ENCODE measurements at places on chromosomes 3 and 15.

DNA sequence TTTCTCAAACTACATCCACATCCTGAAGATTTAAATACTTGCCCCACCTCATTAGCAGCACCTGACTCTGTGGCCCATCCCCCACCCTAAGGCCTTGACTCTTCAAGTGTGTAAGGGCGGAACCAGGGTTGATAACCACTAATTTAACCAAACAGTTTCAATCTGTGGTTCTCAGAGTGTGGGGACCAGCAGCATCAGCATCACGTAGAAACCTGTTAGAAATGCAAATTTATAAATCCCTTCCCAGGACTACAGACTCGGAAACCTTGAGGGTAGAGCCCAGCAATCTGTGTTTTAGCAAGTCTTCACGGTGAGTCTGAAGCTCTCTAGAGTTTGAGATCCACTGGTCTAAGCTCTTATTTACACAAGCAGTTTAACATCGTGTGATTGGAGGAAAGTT, 12.4 kb downstream of the GNB4 start:
- DNase-seq: no peak

DNA sequence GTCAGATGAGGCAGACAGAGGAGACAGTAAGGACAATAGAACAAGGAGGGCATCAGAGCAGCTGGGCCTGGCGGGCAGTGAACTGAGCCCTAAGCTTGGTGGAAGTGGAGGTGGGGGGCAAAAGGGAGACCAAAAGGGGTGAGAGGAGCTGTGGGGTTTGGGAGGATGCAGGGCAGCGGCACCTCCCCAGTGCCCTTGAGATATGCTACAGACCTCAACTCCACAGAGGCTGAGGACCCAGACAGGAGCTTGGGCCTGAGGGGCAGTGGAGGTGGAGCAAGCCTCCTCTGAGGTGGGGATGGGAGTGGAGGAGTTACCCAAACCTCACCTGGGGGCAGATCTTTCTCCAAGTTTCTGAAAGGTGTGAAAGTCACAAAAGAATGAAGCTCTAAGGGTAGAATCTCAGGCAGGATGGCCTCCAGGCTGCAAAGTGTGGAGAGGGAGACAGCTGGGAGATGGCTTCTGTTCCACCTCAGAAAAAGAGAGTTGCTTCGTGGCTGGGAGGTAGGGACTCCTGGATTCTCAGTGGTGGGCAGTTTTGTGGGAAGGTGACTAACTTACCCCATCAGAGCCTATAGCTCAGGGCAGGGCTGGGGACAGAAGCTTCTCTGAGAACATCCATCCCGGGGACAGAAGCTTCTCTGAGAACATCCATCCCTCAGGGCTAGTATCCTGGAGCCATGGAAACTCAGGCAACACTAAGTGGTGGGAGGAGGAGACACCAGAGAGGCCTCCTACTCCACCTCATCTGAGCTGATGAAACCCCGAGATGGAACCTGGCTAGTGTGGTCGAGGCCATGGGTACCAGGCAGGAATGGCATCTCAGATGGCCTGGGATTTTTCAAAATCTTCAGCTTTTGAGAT, 2.3 kb upstream of the CLK3 start:
- DNase-seq: no peak

DNA sequence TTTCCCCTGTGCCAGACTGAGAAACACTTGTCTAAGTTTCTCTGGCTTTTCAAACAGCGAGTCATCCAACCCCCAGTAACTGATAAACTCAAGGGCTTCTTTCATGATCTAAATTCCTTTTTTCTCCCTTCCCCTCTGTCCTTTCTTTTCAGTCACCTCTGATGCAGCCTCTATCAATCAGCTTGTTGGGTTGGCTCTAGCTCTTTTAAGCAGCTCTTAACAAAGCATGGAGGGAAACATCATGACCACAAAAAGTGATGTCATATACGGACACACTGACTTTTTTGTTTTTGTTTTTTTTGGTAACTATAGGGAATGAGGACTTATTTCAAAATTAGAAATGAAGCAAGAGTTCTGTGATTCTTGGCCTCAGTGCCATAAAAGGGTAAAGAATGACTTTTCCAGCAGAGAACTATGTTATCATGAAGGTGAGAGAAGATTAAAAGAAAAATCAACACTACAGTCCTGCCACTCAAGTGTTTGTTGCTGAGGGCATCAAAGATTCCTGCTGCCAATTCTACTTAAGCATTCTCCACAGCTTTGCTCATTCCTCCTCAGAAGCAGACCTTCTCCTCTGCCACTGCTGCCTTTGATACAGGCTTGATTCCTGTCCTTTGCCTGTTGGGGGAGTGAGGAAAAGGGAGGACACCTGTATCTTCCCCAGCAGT, 457.0 kb upstream of the ONECUT1 start:
- DNase-seq: no peak

- no peak for DNase-seq
These were observed 38.5 kb downstream of the SLCO2A1 start for GRCh38 chr3:133991209-133991608.

- DNase-seq: no peak
These were observed 17.0 kb downstream of the CXCR6 start for GRCh38 chr3:45960289-45960688.

DNA sequence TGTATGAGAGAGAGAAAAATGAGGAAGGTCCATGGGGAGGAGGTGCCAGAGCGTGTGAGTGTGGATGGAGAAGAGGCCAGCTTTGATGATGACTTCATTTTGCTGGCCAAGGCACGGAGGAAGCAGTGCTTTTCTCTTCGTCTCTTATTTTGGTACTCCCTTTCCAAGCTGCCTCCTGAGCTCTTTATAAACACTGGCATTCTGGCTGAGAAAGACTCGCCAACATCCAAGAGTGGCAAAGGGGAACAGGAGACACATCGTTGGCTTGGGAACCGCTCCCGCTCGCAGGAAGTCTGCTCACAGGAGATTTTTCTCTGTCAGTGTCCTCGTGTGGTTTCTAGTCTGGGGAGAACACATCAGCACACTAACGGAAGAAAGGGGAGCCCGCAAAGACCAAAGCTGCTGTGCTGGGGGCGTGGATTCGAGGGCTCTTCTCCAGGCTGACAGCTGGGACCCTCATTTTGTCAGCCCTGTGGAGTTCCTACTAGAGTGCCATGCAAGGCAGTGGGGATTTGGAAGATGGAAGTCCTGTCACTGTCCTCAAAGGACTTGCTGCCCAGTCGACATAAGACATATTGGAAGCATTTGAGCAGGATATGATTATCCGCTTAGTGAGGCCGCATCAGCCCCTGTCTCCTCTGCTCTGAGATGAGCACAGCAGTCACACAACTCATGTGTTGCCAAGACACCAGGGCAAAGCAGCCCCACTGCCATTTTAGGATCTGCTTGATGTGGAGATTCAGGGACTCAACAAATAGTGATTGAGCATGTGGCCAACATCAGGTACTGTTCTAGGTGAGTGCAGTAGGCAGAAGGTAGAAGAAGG, 8.0 kb upstream of the SEMA4B start:
- DNase-seq: peak; percentile 69

- no peak for DNase-seq
These were observed 262.1 kb downstream of the CNTN4 start for GRCh38 chr3:2360815-2361214.

DNA sequence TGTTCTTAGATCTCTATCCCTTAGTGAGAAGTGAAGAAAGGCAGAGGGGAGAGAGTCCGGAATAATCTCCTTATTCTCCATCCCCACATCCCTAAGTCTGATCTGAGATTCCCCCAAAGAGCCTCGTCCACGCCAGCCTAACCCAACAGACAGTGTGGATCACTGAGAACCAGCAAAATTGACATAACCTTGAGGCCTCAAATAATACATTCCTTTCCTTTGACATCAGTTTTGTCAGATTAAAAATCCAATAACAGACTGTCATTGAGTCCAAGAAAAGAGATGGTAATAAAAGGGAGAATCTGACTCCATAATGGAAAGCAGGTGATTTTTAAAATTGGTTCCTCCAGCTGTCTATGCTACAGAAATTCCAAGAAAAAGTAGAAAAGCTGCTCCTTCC, 7.7 kb upstream of the SIAH2 start:
- DNase-seq: no peak

DNA sequence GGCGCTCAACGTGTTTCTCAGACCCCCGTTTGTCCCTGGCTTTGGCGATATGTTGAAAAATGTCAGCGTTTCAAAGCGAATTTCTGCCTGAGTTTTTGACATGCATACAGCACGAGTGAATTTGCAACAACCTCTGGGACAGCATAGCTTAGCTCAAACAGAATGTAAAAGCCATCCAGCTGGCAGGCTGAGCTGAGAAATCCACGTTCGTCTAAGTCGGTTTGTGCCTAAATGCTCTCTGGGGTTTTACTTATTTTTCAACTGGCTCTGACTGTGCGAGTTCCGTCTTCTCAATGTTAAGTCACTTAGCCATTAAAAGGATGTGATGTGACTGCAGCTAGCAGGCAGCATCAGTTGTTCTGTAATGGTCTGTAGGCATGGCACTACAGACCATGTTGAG, 243.5 kb upstream of the SLCO3A1 start:
- DNase-seq: no peak

DNA sequence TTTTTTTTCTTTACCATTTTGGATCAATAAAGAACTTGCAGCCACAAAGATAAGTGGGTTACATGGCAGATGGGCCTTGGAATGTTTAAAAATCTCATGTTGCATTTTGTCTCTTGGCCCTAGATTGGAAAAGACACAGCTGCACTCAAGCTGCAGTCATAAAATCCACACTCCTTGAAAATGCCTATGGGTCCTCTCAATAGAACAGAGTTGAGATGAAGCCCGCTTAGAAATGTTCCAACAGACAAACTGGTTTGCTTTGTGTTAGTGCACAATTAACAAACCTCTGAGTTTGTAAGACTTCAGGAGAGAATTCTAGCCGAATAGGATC, 401.2 kb upstream of the CDIN1 start:
- no peak for DNase-seq

- DNase-seq: no peak
These were observed 21.1 kb upstream of the KLHL6 start for GRCh38 chr3:183576487-183577107.

GRCh38 chr3:64728428-64728827, 40.6 kb upstream of the ADAMTS9 start:
- no peak for DNase-seq

DNA sequence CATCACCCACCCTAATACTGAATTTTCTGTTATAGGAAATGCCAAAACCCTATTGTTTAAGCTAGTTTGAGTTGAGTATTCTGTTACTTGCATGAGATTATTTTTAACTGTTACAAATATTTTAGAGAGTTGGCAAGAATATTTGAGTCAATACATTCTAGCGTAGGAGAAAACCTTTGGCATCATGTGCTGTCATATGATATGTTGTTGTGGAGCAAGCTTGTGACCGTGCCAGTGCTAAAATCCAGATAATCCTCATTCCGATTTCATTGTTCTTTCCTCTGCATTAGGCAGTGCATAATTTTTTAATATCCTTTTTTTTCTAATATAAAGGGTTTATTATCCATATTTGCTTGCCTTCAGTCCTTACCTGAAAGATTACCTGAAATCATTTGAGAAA, 168.0 kb upstream of the GMNC start:
- no peak for DNase-seq

DNA sequence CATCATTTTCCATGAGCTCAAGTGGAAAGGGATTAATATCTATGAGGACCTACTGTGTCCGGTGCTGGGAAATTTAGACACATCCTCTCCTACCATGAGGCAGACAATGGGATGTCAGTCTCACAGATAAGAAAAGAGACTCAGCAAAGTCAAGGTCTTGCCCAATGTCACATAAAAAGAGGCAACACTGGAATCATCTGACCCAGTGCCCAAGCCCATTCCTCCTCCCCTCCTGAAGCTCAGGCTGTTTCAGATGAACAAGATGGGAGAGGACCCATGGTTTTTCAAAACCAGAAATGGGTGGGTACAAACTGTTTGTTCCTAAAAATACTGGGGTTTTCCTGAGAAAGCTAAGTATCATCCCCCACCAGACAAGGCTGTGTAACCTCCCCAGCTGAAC, 22.2 kb downstream of the POC1A start:
- DNase-seq: peak; percentile 30

GRCh38 chr15:41727143-41727542, 47.1 kb upstream of the MAPKBP1 start:
- DNase-seq: no peak

DNA sequence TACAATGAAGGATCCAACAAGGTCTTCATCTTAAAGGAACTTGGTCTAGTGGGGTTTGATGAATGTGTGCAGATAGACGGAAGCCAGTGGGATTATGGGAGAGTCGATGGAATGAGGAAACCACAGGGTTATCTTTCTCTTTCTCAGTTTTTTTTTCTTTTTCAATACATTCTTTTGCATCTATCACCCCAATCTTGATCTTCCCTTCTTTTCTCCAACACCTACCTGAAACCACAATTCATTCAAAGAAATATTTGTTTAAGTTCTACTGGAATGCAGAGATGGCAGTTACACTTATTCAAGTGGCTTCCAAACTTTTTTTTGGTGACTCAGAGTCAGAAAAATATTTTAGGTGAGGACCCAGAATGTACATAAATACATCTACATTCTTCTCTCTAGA, 1.7 kb downstream of the TMEM212 start:
- DNase-seq: no peak

DNA sequence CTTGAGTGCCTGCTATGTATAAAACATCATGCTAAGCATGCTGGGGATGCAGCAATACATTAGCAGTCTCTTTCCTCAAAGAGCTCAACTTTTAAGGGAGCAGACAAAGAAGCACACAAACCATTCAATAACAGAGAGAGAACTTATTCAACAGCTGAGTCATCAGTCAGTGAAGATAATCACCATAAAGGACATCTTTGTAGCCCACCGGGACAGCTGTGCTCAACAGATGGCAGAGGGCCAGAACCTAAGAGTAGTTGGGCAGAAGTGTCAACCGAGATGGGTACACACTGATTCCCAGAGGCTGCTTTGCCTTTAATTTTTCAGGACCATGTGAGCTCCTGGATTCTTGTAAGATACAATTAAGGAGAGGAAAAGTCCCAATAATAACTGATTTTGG, 4.2 kb upstream of the RAB8B start:
- no peak for DNase-seq

GRCh38 chr15:40787344-40787841, 17.6 kb downstream of the C15orf62 start:
- no peak for DNase-seq

DNA sequence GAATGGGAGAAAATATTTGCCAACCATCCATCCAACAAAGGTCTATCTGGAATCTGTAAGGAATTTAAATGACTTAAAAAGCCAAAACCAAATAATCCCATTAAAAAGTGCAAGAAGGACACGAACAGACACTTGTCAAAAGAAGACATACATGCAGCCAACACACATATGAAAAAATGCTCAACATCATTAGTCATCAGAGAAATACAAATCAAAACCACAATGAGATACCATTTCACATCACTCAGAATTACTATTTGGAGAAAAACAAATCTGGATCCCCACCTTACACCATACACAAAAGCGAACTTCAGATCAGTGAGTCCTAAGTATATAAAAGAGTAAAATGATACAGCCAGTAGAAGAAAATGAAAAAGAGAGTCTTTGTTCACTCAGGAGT, 58.6 kb upstream of the MNS1 start:
- no peak for DNase-seq

- DNase-seq: no peak
These were observed 18.3 kb downstream of the ANKRD63 start for GRCh38 chr15:40264321-40265153.

GRCh38 chr3:149009732-149010131, 18.4 kb downstream of the GYG1 start:
- no peak for DNase-seq
